Heart left ventricle (tissue), 16 donors: ENCODE measurements at places on chromosomes 7 and 10. TPM values are rescaled to one million over a fixed set of nuclear protein-coding genes. Genes with fewer than 3 reads are reported as not detected.

ATRNL1 gene
- 28.5 TPM for total RNA-seq

GRCh38 chr7:102291056-102291915 lies 4.6 kb downstream of the SH2B2 start:
- DNase-seq, result no peak
- peaks cover 4% of the 10 kb centered on the region for H3K4me1 ChIP-seq
- no peak overlapping the region for H3K27ac ChIP-seq
- no peak overlapping the region for H3K4me3 ChIP-seq
- no peaks in the 10 kb centered on the region for H3K36me3 ChIP-seq

- no peak overlapping the region for H3K27ac ChIP-seq
- H3K4me1 ChIP-seq, result no peaks in the 10 kb centered on the region
- H3K36me3 ChIP-seq, result no peaks in the 10 kb centered on the region
- H3K27me3 ChIP-seq, result peaks cover 38% of the 10 kb centered on the region
- peak; percentile 19 for DNase-seq
These were observed 76.0 kb upstream of the NKX6-2 start for GRCh38 chr10:132861884-132862461.

CHST12 gene
- 12.7 TPM for total RNA-seq

SLC13A1 gene
- total RNA-seq, result not detected

DNA sequence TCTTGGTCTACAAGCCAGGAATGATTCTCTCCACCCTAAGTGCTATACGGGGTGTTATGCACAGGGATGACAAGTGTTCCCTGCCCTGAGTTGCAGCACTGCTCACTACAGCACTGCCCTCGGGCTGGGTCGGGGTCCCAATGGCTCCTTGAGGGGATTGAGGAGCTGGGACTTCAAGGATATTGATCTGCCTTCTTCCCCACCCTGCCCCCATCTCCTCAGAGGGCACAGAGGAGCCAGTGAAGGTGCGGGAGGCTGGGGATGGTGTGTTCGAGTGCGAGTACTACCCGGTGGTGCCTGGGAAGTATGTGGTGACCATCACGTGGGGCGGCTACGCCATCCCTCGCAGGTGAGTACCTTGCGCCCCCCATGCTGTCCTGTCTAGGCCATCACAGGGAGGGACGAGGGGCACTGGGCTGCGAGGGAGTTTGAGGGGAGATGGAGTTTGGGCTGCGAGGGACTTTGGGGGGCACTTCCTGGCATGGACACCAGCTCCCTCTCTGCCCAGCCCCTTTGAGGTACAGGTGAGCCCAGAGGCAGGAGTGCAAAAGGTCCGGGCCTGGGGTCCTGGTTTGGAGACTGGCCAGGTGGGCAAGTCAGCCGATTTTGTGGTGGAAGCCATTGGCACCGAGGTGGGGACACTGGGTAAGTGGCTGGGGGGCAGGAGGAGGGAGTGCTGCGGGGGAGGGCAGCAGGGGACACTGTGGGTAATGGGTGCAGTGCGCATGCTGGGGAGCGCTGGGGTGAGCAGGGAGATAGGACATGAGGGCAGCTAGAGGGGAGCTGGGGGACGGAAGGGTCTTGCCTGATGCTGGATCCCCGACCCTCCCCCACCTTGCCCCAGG lies 10.3 kb downstream of the FLNC start:
- peak; percentile 6 for DNase-seq
- H3K36me3 ChIP-seq, result peaks cover 98% of the 10 kb centered on the region
- H3K27ac ChIP-seq, result no peak overlapping the region

TAS2R3 gene
- total RNA-seq, result 0.93 TPM

DNA sequence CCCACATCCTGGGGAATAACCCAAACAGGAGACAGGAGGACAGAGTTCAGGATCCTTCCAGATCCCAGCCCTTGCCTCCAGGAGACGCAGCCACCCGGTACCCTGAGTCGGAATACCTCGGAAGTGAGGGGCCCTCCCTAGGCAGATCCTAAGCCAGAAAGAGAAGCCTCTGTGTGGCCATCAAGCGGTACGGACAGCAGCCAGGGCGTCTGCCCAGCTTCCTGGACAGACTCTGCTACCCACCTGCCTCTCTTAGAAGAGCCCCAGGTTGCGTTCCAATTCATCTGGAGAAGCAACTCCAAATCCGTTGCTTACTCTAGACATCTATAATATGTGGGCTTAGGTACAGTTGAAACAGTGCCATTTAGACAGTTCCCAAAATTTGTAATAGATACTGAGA lies 220.2 kb upstream of the SH2B2 start:
- no peaks in the 10 kb centered on the region for H3K27me3 ChIP-seq
- H3K4me3 ChIP-seq, result no peak overlapping the region
- no peak for DNase-seq

DNA sequence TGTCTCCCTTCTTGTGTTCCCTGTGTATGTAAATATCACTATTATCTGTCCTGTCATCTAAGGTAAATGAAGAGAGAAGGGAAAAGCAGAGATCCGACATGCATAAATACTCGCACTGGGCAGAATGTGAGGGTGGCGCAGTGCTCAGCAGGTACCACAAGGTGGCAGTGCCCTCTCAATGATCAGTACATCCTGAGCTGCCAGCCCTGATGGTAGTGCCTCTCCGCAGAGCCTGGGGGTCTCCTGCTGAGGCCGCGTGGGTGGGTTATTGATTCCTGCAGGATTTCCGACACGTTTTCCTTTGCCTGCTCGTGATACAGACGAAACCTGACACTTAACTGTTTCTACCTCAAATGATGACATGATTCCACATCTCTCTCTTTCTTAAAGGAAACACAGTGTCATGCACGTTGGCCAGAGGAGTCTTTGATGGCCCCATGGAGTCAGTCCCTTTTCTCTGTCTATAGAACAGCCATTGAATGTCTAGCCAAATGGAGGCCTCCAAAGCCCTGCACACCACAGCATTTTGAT lies 19.8 kb downstream of the RGR start:
- peaks cover 9% of the 10 kb centered on the region for H3K27me3 ChIP-seq

FAM204A gene
- total RNA-seq, result 59.6 TPM

DNA sequence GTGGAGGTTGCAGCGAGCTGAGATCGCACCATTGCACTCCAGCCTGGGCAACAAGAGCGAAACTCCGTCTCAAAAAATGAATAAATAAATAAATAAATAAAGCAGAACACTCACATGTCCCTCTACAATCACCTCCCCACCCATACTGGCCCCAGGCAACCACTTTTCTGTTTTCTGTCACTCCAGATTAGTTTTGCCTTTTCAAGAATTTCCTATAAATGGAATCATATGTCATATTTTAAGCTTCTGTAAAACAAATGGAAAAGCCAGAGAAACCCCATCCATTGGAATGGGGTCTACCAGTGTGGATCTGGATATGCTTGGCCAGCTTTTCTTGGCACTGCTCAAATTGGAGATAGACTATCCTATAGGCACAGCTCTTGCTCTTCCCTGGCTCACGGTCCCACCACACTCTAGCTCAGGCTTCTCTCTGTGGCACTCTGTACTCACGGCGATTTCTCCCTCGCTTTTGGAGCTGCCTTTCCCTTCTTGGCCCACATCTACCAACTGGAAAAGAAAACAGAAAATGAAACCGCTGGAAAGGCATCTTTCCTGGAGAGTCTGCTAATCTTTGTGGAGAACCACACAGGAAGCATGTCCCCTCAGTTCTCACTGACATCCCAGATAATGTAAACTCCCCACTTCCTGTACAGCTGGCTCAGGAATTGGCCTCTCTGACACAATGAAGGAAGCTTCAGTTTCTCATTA lies 210.1 kb downstream of the JCAD start:
- H3K27ac ChIP-seq, result no peak overlapping the region
- H3K27me3 ChIP-seq, result no peaks in the 10 kb centered on the region
- H3K4me1 ChIP-seq, result no peaks in the 10 kb centered on the region
- no peaks in the 10 kb centered on the region for H3K36me3 ChIP-seq
- DNase-seq, result no peak

SAP25 gene
- total RNA-seq, result 1.4 TPM

- no peak overlapping the region for H3K4me3 ChIP-seq
- no peaks in the 10 kb centered on the region for H3K36me3 ChIP-seq
- DNase-seq, result no peak
These were observed 59.8 kb upstream of the ZNRF2 start for GRCh38 chr7:30224511-30225062.

DENND11 gene
- total RNA-seq, result 7.6 TPM

GRCh38 chr10:60189861-60190475 lies 199.7 kb downstream of the ANK3 start:
- H3K4me3 ChIP-seq, result no peak overlapping the region
- H3K4me1 ChIP-seq, result peaks cover 35% of the 10 kb centered on the region
- no peak overlapping the region for H3K27ac ChIP-seq

GRCh38 chr10:22427101-22427500 lies 81.8 kb downstream of the SPAG6 start:
- peaks cover 9% of the 10 kb centered on the region for H3K27me3 ChIP-seq
- H3K4me1 ChIP-seq, result no peaks in the 10 kb centered on the region
- H3K4me3 ChIP-seq, result no peak overlapping the region
- H3K36me3 ChIP-seq, result no peaks in the 10 kb centered on the region
- H3K27ac ChIP-seq, result no peak overlapping the region
- no peak for DNase-seq

DNA sequence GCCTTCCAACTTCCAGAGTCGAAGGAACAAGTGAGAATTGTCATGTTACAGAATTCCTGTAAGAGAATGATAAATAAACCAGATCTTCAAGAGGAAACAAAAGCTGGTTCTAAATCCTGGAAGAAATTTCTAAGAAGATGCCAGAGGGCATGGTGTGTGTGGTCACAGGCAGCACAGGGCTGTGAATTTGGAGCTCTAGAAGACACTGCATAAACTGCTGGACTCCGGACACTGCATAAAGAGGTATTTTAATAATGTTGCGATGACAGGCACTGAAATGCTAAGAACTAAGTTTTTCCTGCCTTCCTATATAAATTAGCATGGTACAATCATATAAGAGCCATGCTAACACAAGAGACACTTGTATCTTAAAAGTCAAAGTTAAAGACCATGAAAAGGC lies 86.0 kb downstream of the LARP4B start:
- no peak overlapping the region for H3K27ac ChIP-seq
- peaks cover 48% of the 10 kb centered on the region for H3K36me3 ChIP-seq
- H3K4me1 ChIP-seq, result peaks cover 33% of the 10 kb centered on the region
- H3K4me3 ChIP-seq, result no peak overlapping the region
- no peak for DNase-seq
- no peaks in the 10 kb centered on the region for H3K27me3 ChIP-seq

- H3K4me1 ChIP-seq, result no peaks in the 10 kb centered on the region
- no peaks in the 10 kb centered on the region for H3K27me3 ChIP-seq
- no peak overlapping the region for H3K27ac ChIP-seq
- no peak overlapping the region for H3K4me3 ChIP-seq
These were observed 155.9 kb downstream of the FGFR2 start for GRCh38 chr10:121442086-121442935.

GRCh38 chr10:94992811-94993210 lies 54.4 kb downstream of the CYP2C9 start:
- H3K27ac ChIP-seq, result no peak overlapping the region
- no peaks in the 10 kb centered on the region for H3K27me3 ChIP-seq
- no peak overlapping the region for H3K4me3 ChIP-seq
- no peak for DNase-seq
- H3K36me3 ChIP-seq, result no peaks in the 10 kb centered on the region

DNA sequence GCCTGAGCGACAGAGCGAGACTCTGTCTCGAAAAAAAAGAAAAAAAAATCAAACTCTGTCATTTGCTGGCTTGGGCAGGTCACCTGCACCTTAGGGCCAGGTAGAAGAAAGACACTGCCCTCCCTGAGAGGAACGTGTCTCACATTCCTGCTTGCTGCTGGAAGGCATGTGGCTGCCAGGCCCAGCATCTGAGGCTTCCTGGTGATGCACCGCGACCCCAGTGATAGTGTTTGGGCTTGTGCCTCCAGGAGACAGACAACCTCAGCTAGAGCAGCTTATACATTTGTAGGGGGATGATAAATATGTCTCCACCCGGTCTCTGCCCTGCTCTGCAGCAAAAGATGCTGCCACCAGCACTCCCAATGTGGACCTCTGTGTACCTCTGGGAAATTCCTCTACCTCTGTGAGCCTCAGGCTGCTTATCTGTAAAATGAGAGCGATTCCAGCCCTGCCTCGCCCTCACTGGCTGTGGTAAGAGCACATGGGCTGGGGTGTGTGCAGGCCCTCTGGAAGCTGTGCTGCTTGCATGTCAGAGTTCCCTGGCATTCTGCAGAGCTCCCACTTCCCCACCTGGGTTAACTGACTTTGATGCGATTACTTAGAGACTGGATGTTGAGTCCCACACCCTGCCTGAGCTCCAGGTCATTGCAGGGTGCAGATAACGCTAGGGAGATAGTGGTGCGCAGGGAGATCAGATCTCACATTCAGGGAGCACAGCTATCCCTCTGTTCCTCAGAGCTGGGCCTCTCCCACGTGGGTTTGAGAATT lies 19.9 kb downstream of the SLC29A3 start:
- no peak for DNase-seq
- no peak overlapping the region for H3K27ac ChIP-seq
- no peaks in the 10 kb centered on the region for H3K27me3 ChIP-seq

DNA sequence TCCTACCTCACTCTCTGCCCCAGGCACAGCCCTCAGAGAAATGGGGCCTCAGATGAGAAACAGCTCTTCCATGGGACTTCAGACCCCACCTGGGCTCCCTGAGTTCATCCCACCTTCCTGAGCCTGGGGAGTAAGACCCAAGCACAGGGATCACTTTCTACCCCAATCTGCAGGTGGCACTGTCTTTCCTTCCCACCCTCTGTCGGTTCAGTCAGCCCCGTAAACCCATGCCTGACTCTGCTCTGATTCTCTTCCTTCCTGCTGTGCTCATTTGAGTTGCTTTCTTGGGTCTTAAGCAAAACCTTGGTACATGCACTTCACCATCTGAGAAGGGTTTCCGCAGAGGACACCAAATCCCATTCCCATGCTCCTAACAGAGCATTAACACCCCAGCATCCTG lies 306.4 kb upstream of the CDC14C start:
- H3K27me3 ChIP-seq, result no peaks in the 10 kb centered on the region
- DNase-seq, result no peak
- no peak overlapping the region for H3K4me3 ChIP-seq
- H3K27ac ChIP-seq, result no peak overlapping the region
- H3K4me1 ChIP-seq, result no peaks in the 10 kb centered on the region
- H3K36me3 ChIP-seq, result no peaks in the 10 kb centered on the region

DNA sequence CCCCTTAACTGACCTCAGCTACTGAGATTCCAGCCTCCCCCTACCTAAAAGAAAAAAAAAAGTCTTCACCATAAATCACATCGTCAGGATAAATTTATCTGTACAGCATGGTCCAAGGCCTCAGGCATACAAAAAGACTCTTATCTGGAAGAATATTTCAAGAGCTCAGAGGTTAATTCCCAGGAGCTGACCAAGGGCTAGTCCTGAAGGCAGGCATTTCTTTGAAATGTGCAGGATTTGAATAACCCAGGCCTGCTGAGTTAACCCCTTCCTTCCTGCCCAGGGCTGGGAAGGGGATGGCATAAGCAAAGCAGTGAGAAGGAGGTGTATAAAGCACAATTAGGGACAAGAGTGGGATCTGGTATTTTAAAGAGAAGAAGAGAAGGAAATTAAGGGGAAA lies 111.2 kb downstream of the RNLS start:
- H3K27ac ChIP-seq, result no peak overlapping the region
- no peaks in the 10 kb centered on the region for H3K27me3 ChIP-seq
- H3K36me3 ChIP-seq, result no peaks in the 10 kb centered on the region
